ENCODE measurements at places on chromosomes 12 and 14.

DNA sequence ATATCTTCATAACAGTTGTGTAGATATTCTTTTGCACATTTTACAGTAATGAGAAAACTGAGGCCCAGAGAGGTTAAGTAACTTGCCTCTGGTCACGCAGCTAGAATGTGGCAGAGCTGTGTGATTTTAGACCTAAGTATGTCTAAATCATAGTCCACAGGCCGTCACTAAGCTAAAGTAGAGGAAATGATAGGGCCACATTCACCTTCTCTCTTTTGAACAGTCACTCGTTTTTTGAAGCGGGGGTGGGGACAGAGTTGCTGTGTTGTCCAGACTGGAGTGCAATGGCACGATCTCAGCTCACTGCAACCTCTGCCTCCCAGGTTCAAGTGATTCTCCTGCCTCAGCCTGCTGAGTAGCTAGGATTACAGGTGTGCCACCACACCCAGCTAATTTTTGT lies 68.5 kb downstream of the RASSF3 start:
- DNase-seq: no peak

GRCh38 chr12:51839310-51839947 lies 9.1 kb downstream of the FIGNL2 start:
- no peak for DNase-seq

DNA sequence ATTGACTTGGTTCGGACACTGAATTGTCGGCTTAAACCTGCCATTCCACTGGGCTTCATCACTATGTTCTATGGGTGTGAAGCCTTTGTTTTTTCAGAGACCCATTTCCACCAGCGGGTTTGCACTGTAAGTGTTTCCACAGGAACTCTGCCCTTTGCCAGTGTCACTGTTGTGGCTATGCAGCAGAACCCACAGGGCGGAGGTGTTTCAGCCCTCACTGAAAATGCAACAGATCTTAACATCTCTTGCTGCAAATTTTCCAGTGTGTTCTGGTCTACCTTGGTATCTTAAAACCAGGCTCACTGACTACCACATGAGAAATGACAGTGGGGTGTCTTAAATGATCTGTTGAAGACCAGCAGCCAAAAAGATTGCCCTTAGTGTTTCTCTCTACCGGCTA lies 21.1 kb downstream of the PRKCH start:
- no peak for DNase-seq

- no peak for DNase-seq
Measured at GRCh38 chr12:93918900-93919299, 229.5 kb upstream of the PLXNC1 start.
